ENCODE measurements at places on chromosomes 6 and 20. TPM values are rescaled to one million over a fixed set of nuclear protein-coding genes. Genes with fewer than 3 reads are reported as not detected.

The STX11 gene
- total RNA-seq: 0.38 TPM

The HSPA1L gene
- total RNA-seq: 1.4 TPM

GRCh38 chr6:169171951-169172350, 81.7 kb downstream of the THBS2 start:
- DNase-seq: no peak

GRCh38 chr20:25117990-25118389, 36.0 kb upstream of the VSX1 start:
- no peak for DNase-seq

DNA sequence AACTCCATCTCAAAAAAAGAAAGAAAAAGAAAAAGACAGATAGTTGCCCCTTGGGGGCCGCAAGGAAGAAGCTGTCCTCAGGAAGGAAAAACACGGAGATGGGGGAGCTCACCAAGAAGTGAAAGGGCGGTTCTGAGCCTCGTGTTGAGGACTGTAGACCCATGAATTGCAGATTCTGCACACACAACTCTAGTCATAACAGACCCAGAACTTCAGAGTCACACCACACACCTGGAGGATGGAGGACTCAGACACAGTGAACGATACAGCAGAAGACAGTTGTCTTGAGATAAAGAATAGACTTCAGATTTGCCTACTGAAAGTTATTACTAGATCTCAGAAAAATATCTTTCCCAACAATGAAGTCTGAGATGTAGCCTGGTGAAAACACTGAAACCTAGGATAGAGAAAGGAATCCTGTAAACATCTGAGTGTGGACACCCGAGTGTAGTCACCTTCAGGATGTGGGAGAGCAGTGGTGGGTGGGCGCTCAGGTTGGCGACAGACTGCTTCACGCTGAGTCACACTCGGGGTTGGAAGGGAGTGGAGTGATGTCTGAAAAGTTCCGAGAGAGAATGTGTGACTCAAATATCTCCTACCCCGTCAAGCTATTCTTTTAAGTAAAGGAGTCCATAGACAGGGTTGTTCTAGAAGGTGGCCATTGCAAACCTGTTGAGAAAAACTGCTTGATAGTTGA, 88.1 kb downstream of the MAP3K4 start:
- no peak for DNase-seq

Measured in endodermal cell (in vitro differentiated cells).